ENCODE measurements at places on chromosomes 16 and 17.

DNA sequence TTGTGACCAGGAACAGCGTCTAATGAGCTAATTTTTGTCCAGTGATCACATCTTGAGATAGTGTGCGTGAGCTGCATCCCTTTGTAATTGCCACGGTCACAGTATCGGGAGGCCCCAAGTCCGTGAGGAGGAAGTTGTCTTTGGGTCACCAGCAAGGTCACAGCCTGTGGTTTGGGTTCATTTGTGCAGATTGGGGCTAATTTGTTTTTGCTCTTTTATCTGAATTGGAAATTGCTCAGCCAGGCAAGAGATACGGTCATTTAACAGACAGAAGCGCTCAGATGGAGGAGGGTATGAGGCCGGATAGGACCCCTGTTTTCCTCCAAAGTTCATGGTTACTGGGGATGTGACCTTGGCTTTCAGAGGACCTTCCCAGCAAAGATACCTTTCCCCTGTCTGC, 174.1 kb downstream of the SNX29 start:
- DNase-seq, result no peak

DNA sequence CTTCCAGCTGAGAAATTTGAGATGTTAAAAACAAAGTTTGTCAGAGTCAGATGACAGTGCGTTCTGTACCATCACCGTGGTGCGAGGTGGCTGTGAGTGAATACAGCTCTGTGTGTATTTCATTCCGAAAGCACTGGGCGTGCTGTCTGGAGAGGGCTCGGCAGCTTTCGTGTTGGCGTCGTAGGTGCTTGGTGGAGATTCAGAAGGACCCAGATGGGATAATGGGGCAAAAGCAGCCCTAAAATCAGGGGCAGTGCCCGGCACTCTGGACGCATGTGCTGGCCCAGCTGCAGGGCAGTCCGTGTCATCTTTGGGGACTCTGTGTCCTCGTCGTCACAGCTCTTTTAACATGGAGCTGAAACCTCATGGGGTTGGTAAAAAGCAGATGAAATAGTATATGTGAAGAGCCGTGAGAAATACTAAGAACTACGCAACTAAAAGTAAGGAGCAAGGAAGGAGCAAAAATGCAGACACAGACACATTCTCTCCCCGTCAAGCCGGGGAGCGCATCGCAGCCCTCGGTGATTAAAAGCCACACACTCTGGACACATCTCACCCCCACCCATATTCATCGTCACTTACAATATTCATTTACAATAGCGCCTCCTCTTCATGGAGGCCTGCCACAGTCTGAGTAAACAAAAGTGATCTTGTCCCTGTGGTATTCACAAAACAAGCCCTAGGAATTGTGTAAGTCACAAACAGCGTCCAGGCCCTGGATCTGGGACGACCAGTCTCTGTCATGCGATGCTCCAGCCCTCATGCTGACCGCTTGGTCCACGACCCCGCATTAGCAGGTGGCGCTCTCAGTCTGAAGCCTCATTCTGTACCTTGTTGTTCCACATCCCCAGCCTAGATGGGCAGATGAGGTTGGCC, 206.7 kb downstream of the RPTOR start:
- DNase-seq, result no peak

GRCh38 chr17:37708008-37708615, 36.7 kb downstream of the HNF1B start:
- DNase-seq, result no peak

DNA sequence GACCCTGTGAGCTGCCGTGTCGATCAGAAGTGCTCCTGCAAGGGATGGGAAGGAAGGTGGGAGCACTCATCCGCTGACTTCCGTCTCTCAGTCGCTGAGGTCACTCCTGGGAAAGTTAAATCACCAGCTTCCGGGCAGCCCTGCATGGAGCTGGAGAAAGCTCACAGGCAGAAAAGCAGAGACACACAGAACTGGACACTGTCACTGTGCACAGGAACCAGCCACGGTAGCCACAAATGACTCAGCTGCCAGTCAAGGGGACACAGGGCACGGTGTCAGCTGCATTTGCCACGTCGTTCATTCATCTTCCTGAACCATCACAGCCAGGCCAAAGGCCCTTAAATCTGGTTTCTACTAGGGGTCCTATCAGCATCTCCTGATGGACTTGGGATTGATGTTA, 226.4 kb upstream of the PSMD7 start:
- DNase-seq, result no peak

DNA sequence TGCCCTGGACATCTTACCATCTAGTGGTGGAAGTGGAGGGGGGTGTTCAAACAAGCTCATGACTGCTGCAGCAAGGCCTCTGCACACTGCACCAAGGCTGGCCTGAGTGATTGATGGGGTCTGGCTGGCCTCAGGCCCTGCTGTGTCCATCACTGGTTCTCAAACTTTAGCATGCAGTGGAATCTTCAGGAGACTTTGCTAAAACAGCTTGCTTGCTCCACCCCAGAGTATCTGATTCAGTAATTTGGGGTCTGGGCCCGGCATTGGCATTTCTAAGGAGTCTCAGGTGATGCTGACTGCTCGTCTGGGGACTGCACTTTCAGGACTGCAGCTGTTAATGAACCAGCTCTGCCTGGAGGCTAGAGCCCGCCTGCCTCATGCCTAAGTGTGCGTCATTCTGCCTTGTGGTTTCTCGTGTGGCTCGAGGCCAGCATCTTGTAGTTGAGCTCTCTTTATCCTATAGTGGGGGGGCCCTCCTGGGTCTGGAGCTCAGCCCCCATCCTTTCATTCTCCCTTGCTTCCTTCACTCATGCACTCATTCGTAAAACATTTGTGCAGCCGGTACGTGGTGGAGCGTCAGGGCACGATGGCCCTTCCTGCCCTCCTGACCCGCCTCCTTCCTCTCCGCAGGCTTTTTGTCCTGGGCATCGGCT, 4.1 kb downstream of the MGAT5B start:
- no peak for DNase-seq

All from effector CD8-positive, alpha-beta T cell (primary cell).